ENCODE measurements at places on chromosomes 5 and 9.

- no peak for DNase-seq
Measured at GRCh38 chr5:39447059-39447458, 22.3 kb upstream of the DAB2 start.

- DNase-seq: no peak
Measured at GRCh38 chr9:73566627-73567026, 415.0 kb downstream of the ANXA1 start.

- no peak for DNase-seq
Measured at GRCh38 chr5:170508036-170508435, 4.2 kb downstream of the KCNIP1 start.

GRCh38 chr9:105191508-105192121 is 52.8 kb upstream of the SLC44A1 start:
- DNase-seq: no peak

GRCh38 chr5:36570301-36571095 is 35.9 kb upstream of the SLC1A3 start:
- DNase-seq: no peak

DNA sequence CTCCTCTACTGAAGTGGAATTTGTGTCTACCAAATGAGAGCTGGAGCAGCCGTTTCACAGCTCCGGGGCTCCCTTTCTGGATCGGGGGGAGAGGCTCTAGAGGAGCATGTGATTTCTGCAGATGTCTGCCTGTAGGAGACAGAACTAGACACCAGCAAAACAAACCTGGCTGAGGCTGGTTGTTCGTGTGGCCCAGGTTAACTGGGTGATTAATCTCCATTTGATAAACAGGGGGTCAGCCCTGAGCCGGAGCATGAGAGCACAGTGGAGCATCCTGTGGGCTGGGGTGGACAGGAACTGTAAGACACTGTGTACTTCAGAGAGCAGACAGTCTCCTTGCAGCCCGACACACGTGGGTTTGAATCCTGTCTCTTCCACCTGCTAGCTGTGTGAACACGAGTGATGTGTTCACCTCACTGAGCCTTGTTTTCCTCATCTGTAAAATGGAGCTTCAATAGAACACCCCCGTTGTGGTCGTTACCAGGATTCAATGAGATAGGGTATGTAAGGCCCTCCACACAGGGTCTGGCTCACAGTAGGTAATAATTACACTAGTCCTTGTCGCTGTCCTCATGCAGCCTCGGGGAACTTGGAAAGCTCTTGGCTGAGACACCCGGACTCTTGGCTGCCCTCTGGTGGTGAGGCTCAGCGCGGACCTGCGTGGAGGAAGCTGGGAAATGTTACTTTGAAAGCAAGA is 12.9 kb downstream of the CXCL14 start:
- peak; percentile 22 for DNase-seq

DNA sequence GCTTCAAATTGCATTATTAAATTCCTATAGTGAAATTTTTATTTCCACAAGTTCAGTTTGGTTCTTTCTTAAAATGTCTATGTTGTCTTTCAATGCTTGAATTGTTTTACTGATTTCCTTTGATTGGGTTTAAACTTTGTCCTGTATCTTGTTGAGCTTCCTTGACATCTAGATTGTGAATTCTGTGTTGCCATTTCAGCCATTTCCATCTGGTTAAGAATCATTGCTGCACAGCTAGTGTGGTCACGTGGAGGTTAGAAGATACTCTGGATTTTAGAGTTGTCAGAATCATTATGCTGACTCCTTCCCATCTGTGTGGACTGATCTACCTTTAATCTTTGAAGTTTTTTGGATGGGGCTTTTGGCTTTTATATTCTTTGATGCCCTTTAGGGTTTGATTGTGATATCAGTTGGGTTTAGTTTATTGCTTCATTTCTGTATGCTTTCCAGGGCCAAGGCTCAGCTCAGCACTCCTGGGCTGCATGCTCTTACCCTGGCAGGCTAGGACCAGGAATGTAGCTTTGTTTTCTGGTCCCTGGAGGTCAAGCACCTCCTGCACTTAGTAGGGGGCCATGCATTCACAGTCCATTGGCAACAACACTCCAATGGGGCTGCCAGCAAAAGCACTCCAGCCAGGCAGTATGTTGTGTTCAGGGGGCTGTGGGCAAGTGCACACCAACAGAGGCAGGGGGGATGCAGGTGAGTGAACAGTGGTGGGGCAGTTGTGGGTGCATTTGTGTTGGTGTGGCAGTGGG is 141.4 kb downstream of the PRR16 start:
- no peak for DNase-seq

GRCh38 chr5:38723426-38723825 is 122.4 kb upstream of the OSMR start:
- no peak for DNase-seq

GRCh38 chr5:93883459-93883858 is 142.1 kb upstream of the POU5F2 start:
- no peak for DNase-seq

DNA sequence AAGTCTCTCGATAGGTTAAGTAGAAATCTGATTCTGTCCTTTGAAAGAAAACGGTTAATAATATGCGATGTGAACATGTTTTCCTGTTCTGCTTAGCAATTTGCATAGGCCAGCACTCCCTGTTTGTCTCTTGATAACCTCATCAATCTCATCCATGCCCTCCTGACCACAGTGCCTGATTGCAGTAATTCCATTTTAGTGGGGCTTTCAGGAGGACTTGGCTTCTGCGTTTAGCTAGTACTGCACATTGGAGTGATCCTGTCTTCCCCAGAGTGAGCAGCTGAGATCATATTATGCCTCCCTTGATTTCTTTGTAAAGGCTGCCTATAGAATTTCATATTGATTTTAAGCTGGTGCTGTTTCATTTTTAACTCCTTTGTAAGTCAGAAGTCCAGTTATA is 335.9 kb upstream of the ISL1 start:
- DNase-seq: no peak

DNA sequence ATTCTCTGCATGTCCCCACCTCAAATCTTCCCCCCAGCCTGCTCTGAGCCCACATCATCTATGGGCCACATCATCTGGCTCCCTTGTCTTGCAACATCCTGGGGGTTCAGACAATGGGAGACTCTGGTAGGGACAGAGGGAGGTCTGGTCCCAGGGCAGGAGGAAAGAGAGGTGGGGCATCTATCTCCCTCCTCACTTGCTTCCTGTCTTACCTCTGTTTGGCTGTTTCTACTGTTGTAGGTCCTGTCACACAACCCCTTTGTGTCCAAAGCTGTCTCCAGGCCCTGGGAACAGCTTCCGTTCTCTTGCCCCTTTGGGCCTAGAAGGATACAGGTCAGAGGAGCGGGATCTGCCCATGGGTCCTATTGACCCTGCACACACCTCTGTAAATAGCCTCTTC is 227.2 kb downstream of the NSG2 start:
- no peak for DNase-seq

- no peak for DNase-seq
Measured at GRCh38 chr9:130197888-130198287, 25.7 kb downstream of the NCS1 start.

DNA sequence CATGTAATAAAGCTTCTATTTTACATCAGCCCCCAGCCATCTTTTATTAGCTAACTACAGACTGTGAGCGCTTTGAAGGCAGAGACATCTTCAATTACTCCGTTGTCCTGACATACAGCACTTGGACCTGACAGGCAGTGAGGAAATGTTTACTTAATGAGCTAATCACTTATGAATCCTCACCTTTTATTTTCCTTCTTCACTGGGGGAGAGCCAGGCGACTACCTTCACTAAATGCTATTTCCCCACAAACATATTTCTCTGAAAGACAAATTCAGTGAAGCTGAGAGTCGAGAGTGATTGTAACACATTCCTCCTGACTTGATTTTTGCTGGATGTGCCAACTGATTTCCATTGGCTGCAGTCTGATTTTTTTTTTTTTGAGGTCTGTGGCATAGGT is 192.1 kb upstream of the CLINT1 start:
- DNase-seq: no peak

Measured in activated CD8-positive, alpha-beta memory T cell treated with anti-CD3 and anti-CD28 coated beads for 4 hours (primary cell).